Osteoblast (primary cell): ENCODE measurements at places on chromosomes 7 and 10. TPM values are rescaled to one million over a fixed set of nuclear protein-coding genes. Genes with fewer than 3 reads are reported as not detected.

DNA sequence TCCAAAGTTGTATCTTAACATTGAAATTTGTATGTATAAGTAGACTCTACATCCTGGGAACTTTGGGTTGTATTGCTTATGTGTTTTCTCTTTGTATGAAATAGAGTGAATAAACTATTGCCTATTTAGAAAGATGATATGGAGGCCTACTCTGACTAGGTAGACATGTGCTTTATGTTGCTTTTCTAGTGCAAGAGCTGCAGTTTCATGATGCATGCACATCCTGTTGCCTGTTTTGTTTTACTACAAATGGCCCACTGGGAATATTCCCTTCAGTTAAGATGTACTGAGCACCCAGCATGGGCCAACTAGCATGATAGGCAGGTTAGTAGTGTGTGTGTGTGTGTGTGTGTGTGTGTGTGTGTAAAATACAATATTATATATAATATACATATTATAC lies 282.1 kb upstream of the LRGUK start:
- no peaks in the 10 kb centered on the region for H3K4me1 ChIP-seq
- no peak overlapping the region for H3K27ac ChIP-seq
- no peaks in the 10 kb centered on the region for H3K36me3 ChIP-seq
- no peak overlapping the region for H3K4me3 ChIP-seq
- DNase-seq, result no peak

- H3K27me3 ChIP-seq, result no peaks in the 10 kb centered on the region
- no peak overlapping the region for H3K4me3 ChIP-seq
- DNase-seq, result peak; percentile 77
Measured at GRCh38 chr10:102678068-102678400, 33.8 kb downstream of the TRIM8 start.

The ELOVL3 gene
- 2.2 and 2.7 TPM in 2 replicates for total RNA-seq

GRCh38 chr7:84877943-84878570 lies 308.8 kb downstream of the SEMA3D start:
- H3K4me3 ChIP-seq, result no peak overlapping the region
- H3K27me3 ChIP-seq, result no peaks in the 10 kb centered on the region
- no peaks in the 10 kb centered on the region for H3K36me3 ChIP-seq
- no peak for DNase-seq
- H3K27ac ChIP-seq, result no peak overlapping the region
- H3K4me1 ChIP-seq, result no peaks in the 10 kb centered on the region

DNA sequence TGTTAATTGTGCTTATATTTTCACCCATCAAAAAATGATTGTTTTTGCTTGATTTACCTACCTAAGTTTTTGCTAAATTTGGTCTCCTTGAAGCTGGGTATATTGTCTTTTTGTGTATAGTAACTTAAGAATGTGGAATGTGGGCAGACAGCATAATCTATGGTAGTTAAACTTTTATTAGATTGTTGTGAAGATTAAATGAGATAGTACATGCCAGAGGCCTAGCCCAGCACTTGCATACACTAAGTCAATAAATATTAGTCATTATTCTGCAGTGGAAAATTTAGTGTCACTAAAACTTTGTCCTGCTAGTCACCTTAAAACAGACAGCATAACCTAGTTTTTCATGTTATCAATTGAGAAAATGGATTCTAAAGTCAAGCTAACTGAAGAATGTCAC lies 19.3 kb upstream of the RPA3 start:
- no peaks in the 10 kb centered on the region for H3K27me3 ChIP-seq
- no peak overlapping the region for H3K27ac ChIP-seq
- no peak overlapping the region for H3K4me3 ChIP-seq
- H3K4me1 ChIP-seq, result peaks cover 9% of the 10 kb centered on the region
- no peaks in the 10 kb centered on the region for H3K36me3 ChIP-seq

DNA sequence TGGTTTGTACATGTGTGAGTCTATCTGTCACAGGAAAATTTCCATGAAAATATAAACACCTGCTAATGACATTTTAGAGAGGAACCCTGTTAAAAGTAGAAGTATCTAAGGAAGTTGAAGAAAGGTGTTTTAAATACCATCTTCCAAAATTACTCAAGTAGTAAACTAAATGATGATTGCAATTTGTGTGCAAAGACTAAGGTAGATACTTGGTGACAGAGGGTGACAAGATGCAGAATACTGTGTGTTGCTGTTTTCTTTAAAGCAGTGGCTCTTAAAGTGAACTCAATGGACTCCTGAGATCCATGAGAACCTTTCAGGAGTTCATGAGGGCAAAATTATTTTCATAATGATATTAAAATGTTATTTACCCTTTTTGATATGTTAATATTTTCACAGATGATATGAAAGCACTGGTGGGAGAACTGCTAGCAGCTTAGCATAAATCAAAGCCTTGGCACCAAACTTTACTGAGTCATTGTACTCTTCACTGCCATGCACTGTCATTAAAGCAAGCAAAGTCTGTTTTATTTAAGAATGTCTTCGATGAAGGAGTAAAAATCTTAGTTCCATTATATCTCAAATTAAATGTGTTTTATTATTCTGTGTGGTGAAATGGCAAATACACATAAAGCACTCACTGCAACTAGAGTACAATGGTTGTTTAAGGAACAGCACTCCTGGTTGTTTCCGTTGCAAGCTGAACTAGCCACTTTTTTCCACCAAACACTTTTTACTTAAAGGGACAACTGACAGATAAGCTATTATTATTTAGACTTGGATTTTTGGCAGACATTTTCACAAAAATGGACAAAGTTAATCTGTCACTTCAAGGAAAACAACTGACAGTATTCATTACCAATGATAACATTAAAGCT lies 133.7 kb downstream of the LRRN3 start:
- H3K27me3 ChIP-seq, result no peaks in the 10 kb centered on the region
- H3K4me3 ChIP-seq, result no peak overlapping the region
- no peak for DNase-seq
- H3K36me3 ChIP-seq, result no peaks in the 10 kb centered on the region

DNA sequence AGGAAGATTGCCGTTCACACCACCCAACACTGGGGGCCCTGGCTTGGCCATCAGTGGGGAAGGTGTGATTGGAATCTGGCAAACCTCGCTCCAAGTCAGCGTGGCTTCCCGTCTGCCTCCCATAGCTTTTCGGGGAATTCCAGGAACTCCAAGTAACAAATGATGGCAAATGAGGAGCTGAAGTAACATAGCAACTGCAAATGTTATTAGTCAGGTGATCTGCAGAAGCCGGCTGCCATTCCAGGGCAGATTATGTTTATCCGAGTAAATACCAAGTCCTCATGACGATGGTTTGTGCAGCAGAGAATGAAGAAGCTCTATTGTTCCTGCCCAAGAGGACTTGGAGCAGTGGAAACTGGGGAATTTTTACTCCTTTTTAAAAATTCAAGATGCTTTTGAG lies 270.5 kb upstream of the PODXL start:
- H3K27me3 ChIP-seq, result peaks cover 21% of the 10 kb centered on the region
- no peak for DNase-seq

The PRR15 gene
- 1.1 and 1.2 TPM in 2 replicates for total RNA-seq

DNA sequence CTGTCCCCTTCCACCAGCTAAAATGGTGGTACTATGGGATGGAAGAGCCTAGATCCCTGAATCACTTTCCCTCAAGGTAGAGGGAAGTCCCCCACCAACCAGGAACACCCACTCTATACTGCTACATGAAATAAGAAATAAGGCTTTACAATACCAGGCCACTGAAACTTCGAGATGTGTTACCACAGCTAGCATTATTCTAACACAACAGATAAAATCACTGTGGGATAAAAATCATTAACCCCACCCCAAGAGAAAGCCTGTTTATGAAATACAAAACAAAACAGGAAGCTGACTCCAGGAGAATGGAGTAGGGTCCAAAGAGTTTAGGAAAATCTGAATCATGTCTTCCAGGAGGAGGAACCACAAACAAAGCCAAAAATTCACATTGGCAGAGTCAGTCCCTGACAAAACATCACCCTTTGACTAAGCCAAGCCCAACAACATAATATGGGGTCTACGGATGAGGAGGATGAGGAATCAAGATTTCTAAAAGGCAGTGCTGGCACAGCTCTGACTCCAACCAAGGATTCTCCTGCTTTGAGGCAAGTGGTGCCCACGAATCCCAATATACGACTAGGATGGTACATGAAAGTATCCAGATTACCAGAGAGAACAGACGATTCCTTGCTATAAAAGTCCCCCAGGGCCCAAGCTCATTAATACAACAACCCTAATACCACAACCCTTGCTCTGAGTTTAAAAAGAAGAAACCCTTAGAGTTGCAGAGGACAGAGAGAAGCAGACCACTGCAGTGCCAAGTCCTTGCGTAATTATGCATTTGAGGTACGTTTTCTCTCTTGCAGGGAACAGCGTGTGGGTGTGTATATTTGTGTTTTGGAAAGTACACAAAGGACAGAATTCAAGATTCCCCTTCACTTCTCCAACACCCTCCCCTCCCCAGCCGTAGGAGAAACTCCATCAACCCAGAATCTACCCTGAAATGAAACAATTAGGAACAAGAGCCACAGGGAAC lies 23.7 kb downstream of the XPNPEP1 start:
- peak overlapping the region; percentile 24 for H3K4me3 ChIP-seq
- no peak for DNase-seq
- H3K4me1 ChIP-seq, result peaks cover 65% of the 10 kb centered on the region
- peaks cover 3% of the 10 kb centered on the region for H3K36me3 ChIP-seq
- H3K27me3 ChIP-seq, result no peaks in the 10 kb centered on the region

DNA sequence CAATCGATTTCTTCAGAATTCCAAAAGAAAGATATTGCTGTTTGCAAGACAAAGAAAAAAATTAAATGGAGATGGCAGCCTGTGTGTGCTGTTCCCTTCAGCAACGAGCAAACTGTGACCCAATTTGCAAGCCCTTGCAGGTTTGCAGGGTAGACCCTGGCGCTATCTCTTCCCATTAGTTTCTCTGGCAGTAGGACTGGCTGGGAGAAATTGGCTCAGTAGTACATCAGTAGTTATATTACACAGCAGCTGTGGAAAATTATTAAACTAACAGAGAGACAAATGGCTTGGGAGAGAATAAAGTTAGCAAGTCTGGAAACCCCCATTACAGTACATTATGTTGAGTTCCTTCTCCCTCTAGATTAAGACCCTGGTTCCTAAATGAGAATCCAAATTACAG lies 116.4 kb upstream of the ITGB1 start:
- peak overlapping the region; percentile 38 for H3K4me3 ChIP-seq
- H3K4me1 ChIP-seq, result peaks cover 12% of the 10 kb centered on the region
- no peak for DNase-seq
- H3K36me3 ChIP-seq, result no peaks in the 10 kb centered on the region

The BLNK gene
- under 0.01 and 0.36 TPM in 2 replicates for total RNA-seq

DNA sequence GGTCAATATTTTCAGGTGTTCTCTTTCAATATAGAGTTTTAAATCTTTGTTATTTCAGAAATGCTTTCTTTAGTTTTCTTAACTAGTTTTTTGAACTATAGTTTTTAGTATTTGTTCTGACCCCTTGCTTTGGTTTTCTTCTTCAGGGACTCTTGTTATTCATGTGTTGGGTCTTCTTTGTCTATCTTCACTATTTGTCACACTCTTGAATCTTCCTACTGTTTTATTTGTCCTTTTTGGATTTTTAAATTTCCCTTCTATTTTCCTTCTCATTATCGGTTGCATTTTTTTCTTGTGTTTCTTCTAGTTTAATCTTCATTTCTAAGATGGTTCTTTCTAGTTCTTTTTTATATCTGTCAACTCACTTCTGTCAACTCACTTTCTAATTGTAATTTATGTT lies 37.1 kb upstream of the PRKAG2 start:
- DNase-seq, result no peak
- H3K4me1 ChIP-seq, result no peaks in the 10 kb centered on the region
- H3K27ac ChIP-seq, result no peak overlapping the region
- peaks cover 34% of the 10 kb centered on the region for H3K27me3 ChIP-seq

GRCh38 chr10:30854656-30855055 lies 177.0 kb downstream of the ZNF438 start:
- no peaks in the 10 kb centered on the region for H3K36me3 ChIP-seq
- no peaks in the 10 kb centered on the region for H3K27me3 ChIP-seq
- H3K4me3 ChIP-seq, result no peak overlapping the region
- DNase-seq, result no peak
- H3K27ac ChIP-seq, result no peak overlapping the region

DNA sequence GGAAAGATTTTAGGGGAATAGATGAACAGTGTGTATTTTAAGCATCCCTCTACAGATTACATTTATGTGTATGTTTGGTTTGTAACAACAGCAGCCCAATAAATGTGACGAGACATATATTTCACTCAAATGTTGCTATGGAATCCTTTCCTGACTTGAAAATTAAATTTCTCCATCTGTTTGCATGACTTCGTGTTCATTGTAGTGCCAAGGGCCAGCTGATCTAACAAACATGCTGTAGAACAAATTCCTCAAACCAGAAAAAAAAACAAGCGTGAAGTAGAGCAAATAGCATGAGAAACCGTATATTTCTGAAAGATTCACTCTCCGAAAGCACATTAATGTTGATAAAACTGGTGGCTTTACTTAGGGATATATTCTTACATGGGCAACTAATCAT lies 87.8 kb downstream of the NRCAM start:
- no peaks in the 10 kb centered on the region for H3K27me3 ChIP-seq
- H3K27ac ChIP-seq, result no peak overlapping the region
- H3K36me3 ChIP-seq, result no peaks in the 10 kb centered on the region

DNA sequence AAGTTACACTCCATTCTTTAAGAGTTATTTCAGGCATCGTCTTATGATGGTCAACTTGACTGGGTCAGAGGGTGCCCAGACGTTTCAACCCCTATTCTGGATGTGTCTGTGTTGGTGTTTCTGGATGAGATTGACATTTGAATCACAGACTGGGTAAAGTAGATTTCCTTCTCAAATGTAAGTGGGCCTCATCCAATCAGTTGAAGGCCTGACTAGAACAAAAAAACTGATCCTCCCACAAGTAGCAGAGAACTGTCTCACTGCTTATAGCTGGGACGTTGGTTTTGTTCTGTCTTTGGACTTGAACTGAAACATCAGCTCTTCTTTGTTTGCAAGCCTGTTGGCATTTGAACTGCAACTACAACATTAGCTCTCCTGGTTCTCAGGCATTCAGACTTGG lies 76.3 kb upstream of the LYZL1 start:
- no peaks in the 10 kb centered on the region for H3K36me3 ChIP-seq
- DNase-seq, result no peak
- H3K27me3 ChIP-seq, result peaks cover 15% of the 10 kb centered on the region
- H3K27ac ChIP-seq, result no peak overlapping the region
- H3K4me1 ChIP-seq, result no peaks in the 10 kb centered on the region
- no peak overlapping the region for H3K4me3 ChIP-seq

The ANKRD61 gene
- not detected in 2 replicates for total RNA-seq
